ENCODE measurements at places on chromosomes 2 and 18. TPM values are rescaled to one million over a fixed set of nuclear protein-coding genes. Genes with fewer than 3 reads are reported as not detected.

DNA sequence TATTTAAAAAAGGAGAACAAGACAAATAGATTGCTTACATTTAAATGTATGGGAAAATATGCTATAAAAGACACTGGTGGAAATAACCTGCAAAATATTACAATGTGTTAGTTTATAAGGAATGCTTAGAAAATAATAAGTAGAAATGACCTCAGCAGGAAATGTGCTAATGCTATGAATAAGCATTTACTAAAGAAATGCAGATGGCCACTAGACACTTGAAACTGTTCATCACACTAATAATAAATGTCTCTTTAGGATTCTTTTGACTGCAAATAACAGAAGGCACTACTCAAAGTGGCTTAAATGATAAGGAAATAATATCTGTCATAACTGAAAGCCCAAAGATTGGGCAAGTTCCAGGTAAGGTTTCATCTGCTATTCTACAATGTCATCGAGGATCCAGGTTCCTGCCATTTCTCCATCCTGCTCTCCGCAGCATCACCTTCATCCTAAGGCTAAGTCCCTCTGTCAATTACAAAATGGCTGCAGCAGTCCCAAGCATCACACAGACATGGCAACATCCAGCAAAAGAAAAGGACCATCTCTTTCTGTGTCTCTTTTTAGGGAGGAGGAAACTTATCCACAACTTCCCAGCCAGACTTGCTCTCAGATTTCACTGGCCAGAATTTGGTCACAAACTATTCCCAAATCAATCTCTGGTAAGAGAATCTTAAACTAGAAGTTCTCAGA, 21.9 kb downstream of the METTL8 start:
- no peak overlapping the region for H3K4me3 ChIP-seq
- no peak for DNase-seq
- H3K27me3 ChIP-seq, result no peaks in the 10 kb centered on the region
- no peaks in the 10 kb centered on the region for H3K36me3 ChIP-seq
- no peak overlapping the region for H3K27ac ChIP-seq

DNA sequence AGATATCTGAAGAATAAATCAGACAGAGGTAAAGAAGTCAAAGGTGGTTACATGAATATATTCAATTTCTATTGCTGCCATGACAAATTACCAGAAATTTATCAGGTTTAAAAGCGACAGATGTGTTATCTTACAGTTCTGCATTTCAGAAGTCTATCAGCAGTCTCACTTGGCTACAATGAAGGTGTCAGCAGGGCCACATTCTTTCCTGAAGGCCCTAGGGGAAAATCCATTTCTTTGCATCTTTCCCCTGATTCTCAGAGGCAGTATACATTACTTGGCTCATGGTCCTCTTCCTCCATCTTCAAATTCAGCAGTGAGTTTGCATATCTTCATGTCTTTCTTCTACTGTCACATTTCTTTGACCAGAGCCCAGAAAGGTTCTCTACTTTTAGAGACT, 145.8 kb upstream of the GULP1 start:
- no peaks in the 10 kb centered on the region for H3K4me1 ChIP-seq
- no peak overlapping the region for H3K4me3 ChIP-seq
- no peak overlapping the region for H3K27ac ChIP-seq
- no peaks in the 10 kb centered on the region for H3K36me3 ChIP-seq
- DNase-seq, result no peak

DNA sequence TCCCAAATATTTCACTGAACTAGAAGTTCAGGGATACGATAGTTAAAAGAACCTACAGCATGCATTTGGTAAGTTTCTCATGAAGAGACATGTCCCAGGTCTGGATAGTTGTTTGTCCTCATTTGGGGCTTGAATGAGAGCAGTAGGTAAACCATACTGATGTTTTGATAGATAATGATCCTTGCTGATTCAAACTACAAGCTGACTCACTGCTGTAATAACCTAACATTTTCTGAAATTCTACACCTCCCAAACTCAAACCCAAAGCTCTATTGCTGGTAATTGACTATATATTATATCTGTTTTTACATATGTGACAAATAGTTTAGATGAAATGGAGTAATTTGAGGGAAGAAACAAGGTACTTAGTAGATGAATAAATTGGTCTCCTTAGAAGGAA, 154.1 kb upstream of the BOD1L2 start:
- no peak overlapping the region for H3K27ac ChIP-seq
- H3K4me1 ChIP-seq, result no peaks in the 10 kb centered on the region
- no peaks in the 10 kb centered on the region for H3K27me3 ChIP-seq
- no peaks in the 10 kb centered on the region for H3K36me3 ChIP-seq
- no peak for DNase-seq

GRCh38 chr2:19815746-19816145, 86.0 kb downstream of the TTC32 start:
- H3K27me3 ChIP-seq, result no peaks in the 10 kb centered on the region
- H3K27ac ChIP-seq, result no peak overlapping the region
- no peaks in the 10 kb centered on the region for H3K4me1 ChIP-seq
- no peaks in the 10 kb centered on the region for H3K36me3 ChIP-seq
- DNase-seq, result no peak

- no peaks in the 10 kb centered on the region for H3K4me1 ChIP-seq
- H3K36me3 ChIP-seq, result no peaks in the 10 kb centered on the region
- DNase-seq, result no peak
- H3K27ac ChIP-seq, result no peak overlapping the region
- no peak overlapping the region for H3K4me3 ChIP-seq
These were observed 35.1 kb downstream of the TANC1 start for GRCh38 chr2:159003555-159003954.

DNA sequence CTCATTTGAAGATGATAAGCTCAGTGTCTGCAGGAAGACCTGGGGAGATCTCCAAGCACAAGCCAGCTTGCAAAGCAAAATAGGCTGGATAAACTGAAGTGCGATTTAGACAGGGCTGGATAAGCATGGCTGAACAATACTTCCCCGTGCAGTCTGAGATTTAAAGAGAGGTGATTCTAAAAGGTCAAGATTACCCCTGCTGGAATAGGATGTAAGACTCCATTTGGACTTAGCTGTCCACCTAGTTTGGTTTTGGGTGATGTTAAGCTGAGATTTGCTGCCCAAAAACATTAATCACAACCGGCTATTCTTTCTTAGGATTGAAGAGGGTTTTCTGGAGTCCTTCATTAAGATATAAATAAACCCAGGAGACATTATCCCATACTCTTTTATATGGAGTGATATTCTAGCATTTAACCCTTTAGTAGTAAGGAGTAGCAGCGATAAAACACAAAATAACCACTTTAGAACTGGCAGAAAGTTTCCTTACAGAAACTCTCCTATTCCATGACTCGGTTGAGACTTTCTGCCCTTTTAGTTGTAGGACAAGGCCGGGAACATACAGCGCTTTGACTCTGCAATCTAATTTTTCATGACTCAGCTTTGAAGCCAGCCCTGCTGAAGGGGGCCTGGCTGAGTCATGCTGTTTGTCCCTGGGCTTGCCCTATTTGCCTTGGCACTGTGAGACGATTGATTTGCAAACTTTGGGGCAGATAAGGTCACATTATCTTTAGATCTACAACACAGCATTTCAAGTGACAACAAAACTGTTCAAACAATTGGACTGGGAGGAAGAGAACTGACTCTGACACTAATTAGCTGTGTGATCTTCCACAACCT, 238.2 kb downstream of the GCA start:
- no peak overlapping the region for H3K27ac ChIP-seq
- no peaks in the 10 kb centered on the region for H3K36me3 ChIP-seq
- H3K4me3 ChIP-seq, result no peak overlapping the region
- no peaks in the 10 kb centered on the region for H3K4me1 ChIP-seq
- H3K27me3 ChIP-seq, result no peaks in the 10 kb centered on the region
- peak; percentile 50 for DNase-seq

GRCh38 chr2:101623031-101623521, 74.4 kb upstream of the MAP4K4 start:
- H3K4me1 ChIP-seq, result peaks cover 4% of the 10 kb centered on the region
- H3K27me3 ChIP-seq, result no peaks in the 10 kb centered on the region
- H3K36me3 ChIP-seq, result no peaks in the 10 kb centered on the region
- no peak overlapping the region for H3K4me3 ChIP-seq

DNA sequence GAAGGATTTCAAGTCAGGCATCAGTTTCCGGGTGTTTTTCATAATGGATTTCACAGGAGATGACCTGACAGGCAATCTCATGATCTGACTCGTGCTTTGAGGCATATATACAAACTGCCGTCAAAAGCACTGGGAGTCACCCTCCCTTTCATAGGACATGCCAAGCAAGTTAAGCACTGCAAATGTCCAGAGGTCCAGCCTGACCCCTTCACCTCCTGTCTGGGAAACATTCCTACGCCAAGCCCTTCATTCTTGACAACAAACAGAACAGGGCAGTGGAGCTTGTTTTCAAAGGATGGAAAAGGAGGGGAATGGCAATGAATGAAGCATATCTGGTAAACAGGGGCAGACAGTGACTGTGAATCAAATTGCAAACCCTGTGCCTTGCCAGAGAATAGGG, 963.6 kb downstream of the BCL11A start:
- no peaks in the 10 kb centered on the region for H3K36me3 ChIP-seq
- DNase-seq, result no peak
- H3K4me1 ChIP-seq, result no peaks in the 10 kb centered on the region
- H3K27me3 ChIP-seq, result no peaks in the 10 kb centered on the region

DNA sequence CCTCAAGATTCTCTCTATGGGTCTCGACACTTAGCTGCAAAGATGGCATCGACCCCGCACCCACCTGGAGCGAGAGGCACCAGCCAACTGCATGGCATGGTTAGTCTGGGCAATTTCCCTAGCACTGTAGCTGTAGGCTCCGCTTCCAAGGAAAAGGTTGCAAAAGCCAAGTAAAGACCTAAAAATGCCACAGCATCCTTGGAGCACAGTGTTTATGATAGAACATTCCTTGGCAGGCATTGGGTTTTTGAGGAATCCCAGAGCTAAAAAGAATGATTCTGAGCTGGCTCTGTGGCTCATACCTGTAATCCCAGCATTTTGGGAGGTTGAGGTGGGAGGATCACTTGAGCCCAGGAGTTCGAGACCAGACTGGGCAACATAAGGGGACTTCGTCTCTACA, 22.9 kb downstream of the QPCT start:
- no peak overlapping the region for H3K27ac ChIP-seq
- H3K36me3 ChIP-seq, result no peaks in the 10 kb centered on the region
- H3K27me3 ChIP-seq, result no peaks in the 10 kb centered on the region
- no peak for DNase-seq
- H3K4me1 ChIP-seq, result no peaks in the 10 kb centered on the region

STARD6 gene
- not detected for total RNA-seq

TCF7L1 gene
- 5.8 TPM for total RNA-seq

RMND5A gene
- total RNA-seq, result 26.4 TPM

SLC14A1 gene
- total RNA-seq, result 0.35 TPM

MC4R gene
- not detected for total RNA-seq

SERPINB12 gene
- total RNA-seq, result not detected

TTR gene
- total RNA-seq, result not detected

DSG1 gene
- total RNA-seq, result 0.38 TPM

Measured in Peyer's patch (tissue), 4 donors.